Left lung (tissue), 14 donors: ENCODE measurements at places on chromosomes 5 and 9. TPM values are rescaled to one million over a fixed set of nuclear protein-coding genes. Genes with fewer than 3 reads are reported as not detected.

- DNase-seq, result no peak
Measured at GRCh38 chr9:69746859-69747560, 12.8 kb downstream of the PTAR1 start.

DNA sequence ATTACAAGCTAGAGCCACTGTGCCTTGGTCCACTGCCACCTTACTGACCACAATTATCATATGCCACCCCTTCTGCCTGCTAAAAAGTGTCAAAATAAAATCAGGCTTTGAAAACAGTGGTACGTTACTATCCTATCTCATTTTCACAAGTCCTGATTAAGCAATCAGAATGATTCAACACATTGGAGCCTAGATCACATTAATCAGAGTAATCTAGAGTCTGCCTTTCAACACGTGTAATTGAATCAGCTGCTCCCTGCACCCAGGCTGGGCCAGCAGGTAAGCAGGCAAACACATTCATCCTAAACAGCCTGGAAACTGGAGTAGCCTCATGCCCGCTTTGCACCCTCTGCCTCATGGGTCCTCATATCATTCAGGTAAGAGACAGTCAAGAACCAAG is 186.2 kb downstream of the DCP2 start:
- DNase-seq, result no peak

GRCh38 chr9:10265153-10265631 is 347.6 kb downstream of the PTPRD start:
- peak; percentile 88 for DNase-seq

DNA sequence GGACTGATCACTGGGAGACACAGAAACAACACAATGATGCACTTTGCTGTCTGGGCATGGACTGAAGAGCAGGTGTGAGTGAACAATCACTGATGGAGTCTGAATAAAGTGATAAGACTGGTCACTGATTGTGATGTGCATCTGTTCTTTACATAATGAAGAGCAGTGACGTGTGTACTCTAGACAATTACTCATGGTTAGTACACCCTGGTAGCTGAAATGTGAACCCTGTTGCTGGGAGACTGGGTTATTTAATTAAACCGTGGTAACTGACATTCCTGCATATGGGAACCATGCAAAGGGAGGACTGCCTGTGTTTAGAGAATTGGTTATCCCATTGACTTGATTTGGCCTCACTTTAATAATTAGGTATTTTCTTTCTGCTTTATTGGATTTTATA is 202.9 kb downstream of the NR2F1-AS1 start:
- DNase-seq, result no peak

- DNase-seq, result no peak
Measured at GRCh38 chr5:2626572-2626971, 124.9 kb downstream of the IRX2 start.

DNA sequence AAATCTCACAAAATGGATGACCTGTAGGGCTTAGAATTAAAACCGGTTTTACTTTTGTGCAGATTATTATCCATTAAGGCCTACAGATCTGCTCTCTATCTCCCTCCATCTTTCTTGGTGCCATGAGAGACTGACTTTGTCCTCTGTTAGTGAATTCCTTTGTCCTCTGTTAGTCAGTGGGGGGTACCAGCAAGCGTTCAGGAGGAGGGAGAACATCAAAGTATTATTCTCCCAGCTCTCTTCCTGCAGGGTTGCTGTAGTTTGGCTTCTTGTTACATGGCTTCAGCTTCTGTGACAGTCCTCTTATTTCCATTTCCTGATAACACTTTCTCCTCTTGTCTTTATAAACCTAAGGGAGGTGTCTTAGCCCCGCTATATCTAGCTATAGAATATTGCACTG is 850.5 kb upstream of the SEMA6A start:
- DNase-seq, result no peak

- DNase-seq, result no peak
Measured at GRCh38 chr9:107161338-107161737, 121.7 kb upstream of the RAD23B start.

- DNase-seq, result no peak
Measured at GRCh38 chr9:8534828-8535227, 735.2 kb upstream of the DMAC1 start.

GRCh38 chr9:90813523-90813922 is 11.9 kb downstream of the SYK start:
- DNase-seq, result no peak

GRCh38 chr5:15008476-15008875 is 136.9 kb upstream of the ANKH start:
- DNase-seq, result peak; percentile 21

DNA sequence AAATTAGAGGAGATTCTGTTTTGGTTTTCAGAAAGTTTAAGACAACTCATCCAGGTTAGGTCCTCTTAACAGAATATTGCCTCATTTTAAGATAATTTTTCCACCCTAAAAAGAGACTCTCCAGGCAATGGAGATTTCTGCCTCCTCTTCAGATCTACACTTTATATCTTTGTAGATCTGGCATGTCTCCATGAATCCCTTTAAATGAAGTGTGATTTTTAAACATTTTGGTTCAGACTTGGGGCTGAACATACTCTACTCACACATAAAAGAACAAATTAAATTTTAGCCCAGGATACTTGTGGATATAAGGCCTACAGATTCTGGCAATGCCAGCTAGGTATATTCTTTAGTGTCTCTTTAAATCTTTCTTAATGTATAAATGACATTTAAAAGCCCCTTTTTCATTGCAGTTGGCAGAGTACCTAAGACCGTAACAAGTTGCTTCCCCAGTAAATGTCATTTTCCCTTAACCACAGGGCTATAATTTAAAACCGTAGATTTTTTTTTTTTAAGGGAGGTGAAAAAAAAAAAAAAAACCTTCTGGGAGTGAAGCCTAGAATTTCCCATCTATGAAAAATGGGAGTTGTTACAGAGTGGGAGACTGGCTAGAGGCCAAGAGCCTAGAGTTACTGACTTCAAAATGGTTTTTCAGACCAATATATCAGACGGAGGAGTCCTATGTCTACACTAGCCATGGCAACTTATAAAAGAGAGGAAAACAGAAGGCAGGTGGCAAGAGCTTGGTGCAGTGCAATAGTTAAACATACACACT is 207.8 kb upstream of the TARS1 start:
- DNase-seq, result no peak

- DNase-seq, result no peak
Measured at GRCh38 chr9:101397746-101398067, 711 bp downstream of the MRPL50 start.

- DNase-seq, result peak; percentile 10
Measured at GRCh38 chr5:6475626-6476312, 27.1 kb downstream of the UBE2QL1 start.

DNA sequence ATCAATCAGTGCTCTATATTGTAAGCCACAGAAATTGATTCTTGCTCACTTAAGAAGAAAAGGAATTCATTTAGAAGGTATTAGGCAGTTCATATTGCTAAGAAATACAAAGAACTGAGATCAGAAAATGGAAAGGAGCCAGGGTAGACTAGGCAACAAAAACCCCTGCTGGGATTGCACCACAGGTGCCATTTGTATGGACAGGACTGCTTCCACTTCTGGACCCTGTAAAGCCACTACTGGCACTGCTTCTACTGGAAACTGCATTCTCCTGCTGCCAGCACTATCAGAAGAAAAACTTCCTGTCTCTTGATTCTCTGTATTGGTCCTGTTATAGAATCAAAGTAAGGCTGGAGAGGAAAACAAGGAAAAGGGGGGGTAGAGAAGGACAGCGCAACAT is 45.9 kb downstream of the CERT1 start:
- peak; percentile 23 for DNase-seq

DNA sequence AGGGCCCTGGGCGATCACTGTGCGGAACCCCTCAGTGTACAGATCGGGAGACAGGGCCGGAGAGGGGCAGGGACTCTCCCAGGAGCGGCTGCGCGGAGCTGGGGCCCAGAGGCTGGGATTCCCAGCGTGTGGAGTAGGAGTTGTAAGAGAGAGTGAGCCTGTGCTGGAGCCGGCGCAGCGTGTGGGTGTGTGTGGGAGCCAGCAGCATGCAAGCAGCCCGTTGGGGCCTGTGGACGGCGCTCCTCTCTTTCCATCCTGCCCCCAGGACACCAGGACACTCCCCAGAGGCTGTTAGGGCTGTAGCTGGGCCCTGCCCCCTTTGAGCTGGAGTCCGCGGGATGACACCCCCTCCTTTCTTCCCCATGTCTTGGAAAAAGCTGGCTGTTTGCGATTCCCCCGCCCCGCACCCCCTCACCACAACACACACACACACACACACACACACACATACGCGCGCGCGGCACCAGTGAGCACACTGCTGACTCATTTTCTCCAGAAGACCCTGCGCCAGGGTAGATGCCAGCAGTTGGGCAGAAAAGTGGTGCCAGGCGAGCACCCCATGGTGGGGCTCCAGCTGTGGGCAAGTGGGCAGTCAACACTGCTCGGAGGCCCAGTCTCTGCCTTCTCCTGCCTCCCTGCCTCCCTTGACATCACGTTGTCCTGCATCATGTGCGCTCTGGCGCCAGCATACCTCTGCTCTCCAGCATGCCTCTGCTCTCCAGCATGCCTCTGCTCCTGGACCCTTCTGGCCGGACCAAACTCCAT is 1.5 kb downstream of the COL27A1 start:
- peak; percentile 77 for DNase-seq

- no peak for DNase-seq
Measured at GRCh38 chr5:153122403-153122802, 368.1 kb upstream of the GRIA1 start.

DNA sequence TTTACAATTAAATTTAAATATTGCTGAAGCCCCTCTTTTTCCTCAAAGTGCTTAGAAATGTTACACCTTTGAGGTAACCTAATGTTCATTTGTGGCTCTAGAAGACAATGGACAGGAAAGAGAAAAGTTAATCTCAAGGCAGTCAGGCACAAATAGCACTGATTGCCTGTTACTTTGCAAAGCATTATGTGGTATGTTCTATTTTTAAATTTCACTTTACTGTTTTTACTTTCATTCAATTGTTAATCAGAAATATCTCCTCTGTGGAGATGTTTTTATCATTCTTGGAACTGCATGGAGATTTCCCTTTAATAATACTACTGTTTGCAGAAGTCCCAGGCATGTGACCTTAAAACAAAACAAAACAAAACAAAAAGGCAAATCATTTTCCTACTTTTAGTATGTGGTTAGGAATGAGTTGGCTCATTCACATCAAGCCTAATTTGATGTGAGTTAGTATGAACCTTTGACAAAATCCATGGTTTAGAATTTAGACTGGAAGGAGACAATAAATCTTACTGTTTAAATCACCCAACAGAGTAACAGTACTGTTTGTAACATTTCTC is 67.5 kb downstream of the CWC27 start:
- DNase-seq, result no peak

- DNase-seq, result no peak
Measured at GRCh38 chr5:55620009-55620765, 85.4 kb upstream of the PLPP1 start.

DNA sequence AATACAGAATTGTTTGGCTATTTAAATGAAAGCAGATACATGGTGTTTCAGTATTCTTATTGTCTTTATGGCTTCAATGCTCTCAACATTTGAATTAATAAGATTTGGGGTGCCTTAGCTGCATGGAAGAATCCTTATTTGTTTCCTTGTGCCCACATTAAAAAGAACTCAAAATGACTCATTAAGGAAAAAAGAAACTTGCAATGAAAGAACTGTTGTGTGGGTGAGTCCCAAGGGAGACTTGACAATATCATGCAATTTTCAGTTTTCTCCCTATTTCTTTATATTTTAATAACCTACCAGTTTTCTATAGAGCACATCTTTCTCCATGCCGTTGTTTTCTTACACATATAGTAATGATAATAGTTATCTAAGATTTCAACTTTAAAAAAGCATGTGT is 404.0 kb downstream of the PDE4D start:
- no peak for DNase-seq

DNA sequence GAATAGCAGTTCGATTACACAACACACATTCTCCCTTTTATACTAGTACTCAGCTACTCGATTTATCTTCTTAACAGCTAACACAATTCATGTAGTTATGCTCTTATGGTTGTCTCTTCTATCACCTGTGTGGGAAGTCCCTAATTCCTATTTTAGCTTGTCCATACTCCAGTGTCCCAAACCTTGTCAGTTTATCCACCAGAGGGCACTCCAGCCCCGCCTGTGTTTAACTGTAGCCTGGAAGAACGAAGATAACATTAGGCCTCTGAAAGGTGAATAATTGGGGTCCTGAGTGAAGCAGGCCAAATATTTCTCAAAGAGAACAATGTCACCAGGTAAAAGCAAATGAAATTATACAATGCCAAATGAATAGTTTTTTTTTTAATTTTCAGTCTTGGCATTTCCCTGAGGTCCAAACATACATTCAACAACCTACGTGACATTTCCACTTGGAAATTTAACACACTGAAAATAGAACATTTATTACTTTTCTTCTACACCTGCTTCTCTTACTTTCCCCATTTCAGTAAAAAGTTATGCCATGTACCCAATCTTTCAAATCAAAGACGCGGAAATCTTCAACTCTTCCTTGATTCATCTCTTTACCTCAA is 560.7 kb downstream of the HTR1A start:
- peak; percentile 35 for DNase-seq

GRCh38 chr5:71884926-71885325 is 165.9 kb downstream of the CARTPT start:
- no peak for DNase-seq

DNA sequence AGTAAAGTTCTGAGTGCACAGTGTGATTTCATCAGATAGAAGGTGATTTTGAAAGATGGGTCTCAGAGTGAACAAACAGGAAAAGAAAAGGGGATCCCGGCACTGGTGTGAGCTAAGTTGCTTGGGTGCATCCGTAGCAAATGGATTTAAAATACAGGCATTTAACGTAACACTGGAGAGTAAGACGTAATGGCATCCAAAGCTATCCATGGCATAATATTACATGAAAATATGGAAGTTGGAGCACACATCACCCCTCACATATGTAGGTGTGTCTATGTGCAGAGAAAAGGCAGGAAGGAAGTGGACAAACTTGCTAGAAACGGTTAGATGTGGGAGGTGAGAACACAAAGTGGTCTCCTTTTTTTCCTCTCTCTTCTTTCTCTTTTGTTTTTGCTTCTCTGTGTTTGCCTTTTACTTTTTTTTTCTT is 38.2 kb upstream of the SEMA4D start:
- DNase-seq, result no peak

GRCh38 chr5:112348387-112348786 is 70.7 kb downstream of the EPB41L4A start:
- DNase-seq, result no peak

- DNase-seq, result no peak
Measured at GRCh38 chr9:131977109-131977838, 102.4 kb downstream of the MED27 start.

DNA sequence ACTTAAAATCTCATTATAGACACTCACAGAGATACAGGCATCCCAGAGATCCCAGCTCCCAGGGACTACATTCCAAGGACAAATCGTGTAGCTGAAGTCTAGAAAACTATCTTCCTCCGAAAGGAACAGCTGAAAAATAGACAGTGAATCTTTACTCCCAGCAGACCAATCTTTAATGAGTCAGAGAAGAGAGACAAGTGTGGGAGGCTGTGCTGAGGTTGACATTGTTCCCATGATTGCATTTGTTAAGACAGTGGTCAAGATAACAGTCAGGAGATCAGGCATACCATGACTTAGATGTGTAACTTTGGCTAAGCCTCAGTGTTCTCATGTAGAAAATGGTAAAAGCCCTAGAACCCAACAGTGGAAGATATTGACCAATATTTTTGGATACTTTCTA is 120.7 kb downstream of the PAPPA start:
- no peak for DNase-seq

IL4 gene
- not detected for total RNA-seq

PTPRD gene
- 24.2 TPM for total RNA-seq

ELAVL2 gene
- total RNA-seq, result not detected

DIRAS2 gene
- total RNA-seq, result 0.05 TPM

SPDL1 gene
- total RNA-seq, result 9.3 TPM

CCDC192 gene
- total RNA-seq, result not detected

RBM22 gene
- total RNA-seq, result 36.4 TPM

SOX30 gene
- not detected for total RNA-seq

SPINK13 gene
- total RNA-seq, result not detected

CA9 gene
- total RNA-seq, result 0.26 TPM

DEPDC1B gene
- total RNA-seq, result 1.3 TPM
